RWPE1 (cell line): ENCODE measurements at places on chromosomes 7 and 10.

DNA sequence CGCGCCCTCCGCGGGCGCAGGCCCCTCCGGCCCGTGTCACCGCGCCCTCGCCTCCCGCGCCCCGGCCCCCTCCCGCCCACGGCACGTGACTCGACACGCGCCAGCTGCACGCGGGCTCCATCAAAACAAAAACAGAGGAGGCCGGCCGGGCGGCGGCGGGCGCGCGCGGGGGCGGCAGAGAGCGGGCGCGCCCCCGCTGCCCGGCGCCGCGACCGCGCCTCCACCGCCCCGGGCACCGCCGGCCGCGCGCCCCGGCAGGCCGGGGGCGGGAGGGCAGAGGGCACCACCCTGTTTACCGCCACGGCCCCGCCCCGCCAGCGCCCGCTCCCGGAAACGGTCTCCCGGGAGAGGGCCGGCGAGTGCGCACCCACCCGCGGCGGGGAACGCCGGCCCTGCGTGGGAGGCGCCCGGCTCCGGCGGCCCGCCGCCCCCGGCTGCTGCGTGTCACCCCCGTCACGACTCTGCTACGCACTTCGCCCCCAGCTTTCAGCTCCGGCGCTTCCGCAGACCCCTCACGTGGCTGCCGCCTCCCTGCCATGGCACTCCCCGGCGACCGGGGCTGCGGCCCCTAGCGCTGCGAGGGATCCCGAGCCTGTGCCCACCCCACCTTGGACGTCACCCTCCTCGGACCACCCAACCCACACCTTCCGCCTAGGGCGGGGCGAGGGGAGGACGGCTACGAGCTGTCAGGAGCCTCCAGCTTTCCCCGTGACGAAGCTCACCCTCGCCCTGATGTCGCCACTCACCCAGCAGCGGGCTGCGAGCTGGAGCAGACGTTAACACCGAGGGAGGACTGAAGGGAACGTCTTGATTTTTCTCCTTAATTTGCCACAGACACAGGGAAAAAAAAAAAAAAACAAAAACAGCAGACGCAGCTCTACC, 221.6 kb upstream of the MKLN1 start:
- peak; percentile 69 for DNase-seq

DNA sequence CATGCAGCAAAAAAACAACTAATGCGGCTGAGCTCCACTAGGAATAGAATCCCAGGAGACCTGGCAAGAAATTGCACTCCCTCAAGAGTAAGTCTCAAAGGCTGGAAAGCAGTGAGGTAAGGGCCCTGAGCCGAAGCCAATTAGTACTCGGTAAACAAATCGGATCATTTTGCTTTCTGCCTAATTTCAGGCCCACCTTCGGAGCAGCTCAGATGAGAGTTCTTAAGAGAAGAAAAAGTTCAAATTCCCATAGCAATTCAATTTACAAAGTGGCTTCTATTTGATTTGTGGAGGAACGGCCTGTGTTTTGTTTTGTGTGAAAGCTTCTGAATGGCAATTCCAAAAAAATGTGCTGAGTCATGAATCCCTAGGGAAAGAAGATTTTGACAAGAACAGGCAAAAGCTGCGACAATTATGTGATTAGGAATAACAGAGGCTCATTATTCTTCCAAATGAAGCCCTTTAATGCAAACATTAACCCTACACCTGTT, 60.9 kb downstream of the SLC16A9 start:
- DNase-seq = no peak

DNA sequence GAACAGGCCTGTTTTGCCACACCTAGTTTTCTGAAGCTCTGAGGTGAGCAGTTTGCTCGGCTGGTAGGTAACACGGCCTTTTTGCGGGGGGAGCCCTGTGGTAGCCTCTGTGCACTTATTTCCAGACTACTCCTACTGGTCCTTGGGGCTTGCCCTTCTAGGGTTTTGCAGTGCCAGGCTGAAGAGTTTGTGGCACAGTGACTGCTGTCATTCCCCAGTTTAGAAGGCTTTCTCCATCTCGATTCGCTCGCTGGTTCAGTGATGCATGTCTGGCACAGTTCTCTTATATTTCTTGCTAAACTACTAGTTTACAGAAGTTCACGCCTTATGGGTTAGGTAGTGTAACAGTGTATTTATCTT, 711 bp downstream of the KIF20B start:
- peak; percentile 42 for DNase-seq

- peak; percentile 44 for DNase-seq
These were observed 86.0 kb downstream of the FANK1 start for GRCh38 chr10:125982260-125982948.

- DNase-seq = peak; percentile 8
These were observed 308.7 kb downstream of the ANKRD30A start for GRCh38 chr10:37434091-37434490.
